Fibroblast of lung (primary cell): ENCODE measurements at places on chromosomes 3 and 15. TPM values are rescaled to one million over a fixed set of nuclear protein-coding genes. Genes with fewer than 3 reads are reported as not detected.

IGDCC3 gene
- not detected in 2 replicates for total RNA-seq

CTXN2 gene
- total RNA-seq, result not detected in 2 replicates

CLDN16 gene
- total RNA-seq, result under 0.01 and 0.33 TPM in 2 replicates

OXSM gene
- total RNA-seq, result 9.5 and 9.9 TPM in 2 replicates

EFHB gene
- 0.83 and 1.0 TPM in 2 replicates for total RNA-seq
